ENCODE measurements at places on chromosomes 7 and 10.

GRCh38 chr10:8581521-8582225, 527.2 kb downstream of the GATA3 start:
- no peak for DNase-seq

DNA sequence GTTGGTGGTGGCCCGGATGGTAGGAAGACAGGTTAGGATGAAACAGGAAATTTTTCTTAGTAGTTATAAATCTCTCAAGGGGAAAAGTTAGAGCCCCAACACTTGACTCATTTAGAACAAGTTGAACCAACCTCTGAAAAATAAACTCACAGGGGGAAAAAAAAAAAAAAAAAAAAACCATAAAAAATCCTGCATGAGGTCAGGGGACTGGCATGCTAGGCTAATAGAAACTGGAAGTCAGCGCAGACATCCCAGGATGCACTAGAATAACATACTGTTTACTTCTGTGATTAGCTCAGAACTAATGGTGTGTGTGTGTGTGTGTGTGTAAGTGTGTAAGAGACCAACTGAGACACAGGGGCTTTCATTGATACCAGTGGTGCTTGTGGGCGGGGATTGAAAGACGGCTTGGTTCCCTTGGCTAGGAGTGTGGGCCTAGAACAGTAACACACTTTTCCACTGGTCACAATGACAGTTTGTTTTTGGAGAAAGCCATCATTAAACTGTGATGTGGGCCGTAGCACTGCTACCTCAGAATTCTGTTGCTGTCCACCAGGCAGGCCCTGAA, 491.6 kb upstream of the GALNT17 start:
- no peak for DNase-seq

DNA sequence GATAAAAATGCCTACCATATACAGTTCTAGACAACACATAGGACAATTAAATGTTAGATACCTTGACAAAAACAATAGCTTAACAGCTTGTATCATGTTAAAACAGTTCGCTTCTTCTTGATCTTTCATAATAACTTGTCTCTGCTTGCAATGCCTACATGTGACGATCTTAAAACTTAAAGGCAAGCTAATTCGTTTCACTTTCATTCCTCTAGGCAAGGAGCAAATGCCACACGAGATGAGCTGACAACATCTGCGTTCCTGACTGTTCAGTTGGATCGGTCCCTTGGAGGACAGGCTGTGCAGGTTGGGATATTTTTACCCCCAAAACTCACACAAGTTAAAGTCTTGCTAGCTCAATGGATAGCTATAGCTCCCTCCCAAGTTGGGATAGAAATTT, 51.6 kb upstream of the ARL4A start:
- DNase-seq: no peak

GRCh38 chr7:6155596-6155995, 116.8 kb downstream of the CYTH3 start:
- DNase-seq: no peak

- no peak for DNase-seq
Observed at GRCh38 chr10:117463545-117463920, 79.0 kb upstream of the EMX2 start.

DNA sequence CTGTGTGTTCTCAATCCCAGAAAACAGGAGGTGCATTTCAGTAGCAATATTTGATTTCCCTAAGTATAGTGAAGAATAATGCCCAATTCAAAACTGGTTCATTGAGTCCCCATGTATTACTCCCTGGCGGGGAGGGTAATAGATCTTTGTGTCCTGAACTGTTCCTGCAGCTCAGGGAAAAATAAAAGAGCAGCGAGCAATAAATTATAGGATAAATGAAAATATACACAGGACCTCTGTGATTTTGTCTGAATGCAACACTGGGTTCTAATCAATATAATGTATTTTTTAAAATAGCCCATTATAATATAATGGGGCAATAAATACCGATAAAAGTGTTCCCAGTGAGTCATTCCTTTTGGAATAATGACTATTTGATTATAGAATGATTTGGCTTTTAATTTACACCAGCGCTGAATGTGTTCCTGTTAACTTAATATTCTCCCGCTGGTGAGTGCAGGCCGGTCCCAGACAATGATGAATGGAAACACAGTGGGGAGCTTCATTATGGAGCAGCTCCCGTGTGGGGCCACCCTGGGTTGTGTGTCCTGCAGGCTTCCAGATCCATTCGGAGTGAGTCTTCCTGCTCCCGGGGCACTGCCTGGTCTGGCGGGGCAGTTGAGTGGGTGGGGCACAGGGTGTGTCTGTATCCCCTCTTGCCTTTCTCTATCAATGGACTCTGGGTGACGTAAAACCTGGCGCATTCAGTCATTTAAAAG, 263.1 kb downstream of the ACTR3B start:
- DNase-seq: no peak

- DNase-seq: no peak
Observed at GRCh38 chr10:24150853-24151252, 58.1 kb upstream of the KIAA1217 start.

- no peak for DNase-seq
Observed at GRCh38 chr7:44454348-44454747, 36.1 kb downstream of the NUDCD3 start.

DNA sequence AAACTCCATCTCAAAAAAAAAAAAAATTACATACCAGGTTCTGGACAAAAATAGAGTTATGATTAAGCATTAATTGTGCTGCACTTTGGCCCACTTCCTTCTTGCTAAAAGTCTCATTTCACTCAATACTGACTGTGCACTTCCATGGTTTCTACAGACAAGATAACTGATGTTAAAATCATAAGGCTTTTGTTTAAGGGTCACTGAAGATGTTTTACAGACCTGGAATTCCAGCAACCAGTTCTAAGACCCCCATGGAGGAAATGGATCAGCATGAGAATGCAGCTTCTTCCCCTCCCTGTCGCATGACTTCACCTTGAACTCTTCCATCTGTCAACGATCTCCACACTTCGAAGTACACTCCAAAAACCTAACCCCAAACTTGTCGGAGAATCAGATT, 1191.8 kb upstream of the AUTS2 start:
- no peak for DNase-seq

- DNase-seq: no peak
Observed at GRCh38 chr7:147859033-147859432, 731.5 kb upstream of the C7orf33 start.

- no peak for DNase-seq
Observed at GRCh38 chr7:124764847-124765400, 668 bp downstream of the GPR37 start.

- DNase-seq: no peak
Observed at GRCh38 chr10:105187243-105187642, 546.2 kb downstream of the SORCS3 start.

GRCh38 chr7:120089968-120090367, 183.0 kb upstream of the KCND2 start:
- DNase-seq: no peak

- DNase-seq: no peak
Observed at GRCh38 chr7:113015034-113015645, 71.5 kb downstream of the GPR85 start.

DNA sequence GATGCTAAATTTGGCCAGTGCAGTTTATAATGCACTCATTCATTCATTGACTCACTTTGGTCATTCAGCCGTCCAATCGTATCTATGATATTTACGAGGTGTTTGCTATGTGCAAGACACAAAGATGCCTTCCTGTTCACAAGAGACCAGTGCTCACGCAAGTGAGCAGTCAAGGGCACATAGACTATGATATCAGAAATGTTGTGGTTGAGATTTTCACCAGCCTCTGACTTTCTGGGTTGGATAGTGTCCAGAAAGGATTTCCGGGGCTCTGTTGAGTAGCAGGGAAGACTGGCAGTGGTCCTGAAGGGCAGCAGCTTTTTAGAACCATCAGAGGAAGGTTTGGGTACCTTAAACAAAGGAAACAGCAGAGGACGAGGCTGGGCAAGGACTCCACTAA, 191.8 kb downstream of the GALNT17 start:
- no peak for DNase-seq

DNA sequence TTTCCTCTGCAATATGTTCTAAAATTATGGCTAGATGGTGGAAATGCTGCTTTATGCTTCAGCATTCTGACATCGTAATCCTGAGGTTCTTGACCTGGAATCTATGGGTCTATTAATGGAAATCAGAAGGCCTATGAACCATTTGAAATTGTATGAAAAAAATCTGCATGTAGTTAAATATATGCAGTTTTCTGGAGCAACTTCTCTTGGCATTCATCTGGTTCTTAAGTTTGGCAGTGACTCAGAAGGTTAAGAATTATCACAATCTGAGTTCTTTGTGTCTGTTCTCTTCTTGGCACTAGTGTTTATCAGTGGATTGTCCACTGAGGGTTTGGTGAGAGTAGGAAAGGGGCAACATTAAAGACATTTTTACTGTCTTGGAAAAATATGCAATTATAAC, 71.1 kb upstream of the FZD1 start:
- DNase-seq: no peak

DNA sequence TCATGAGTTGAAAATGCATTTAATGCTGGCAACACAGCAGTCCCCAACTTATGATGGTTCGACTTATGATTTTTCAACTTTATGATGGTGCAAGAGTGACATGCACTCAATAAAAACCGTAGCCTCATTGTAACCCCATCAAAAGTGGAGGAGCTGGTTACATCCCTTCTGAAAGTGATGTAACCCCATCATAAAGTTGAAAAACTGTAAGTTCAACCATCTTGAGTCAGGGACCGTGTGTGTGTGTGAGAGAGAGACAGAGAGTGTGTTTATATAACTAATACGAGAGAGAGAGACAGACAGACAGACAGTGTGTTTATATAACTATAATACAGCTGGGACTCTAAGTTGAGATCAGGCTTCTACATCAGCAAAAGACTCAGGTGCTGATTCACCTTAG, 21.0 kb downstream of the ANXA11 start:
- no peak for DNase-seq

- no peak for DNase-seq
Observed at GRCh38 chr10:24981161-24981710, 28.8 kb upstream of the PRTFDC1 start.

DNA sequence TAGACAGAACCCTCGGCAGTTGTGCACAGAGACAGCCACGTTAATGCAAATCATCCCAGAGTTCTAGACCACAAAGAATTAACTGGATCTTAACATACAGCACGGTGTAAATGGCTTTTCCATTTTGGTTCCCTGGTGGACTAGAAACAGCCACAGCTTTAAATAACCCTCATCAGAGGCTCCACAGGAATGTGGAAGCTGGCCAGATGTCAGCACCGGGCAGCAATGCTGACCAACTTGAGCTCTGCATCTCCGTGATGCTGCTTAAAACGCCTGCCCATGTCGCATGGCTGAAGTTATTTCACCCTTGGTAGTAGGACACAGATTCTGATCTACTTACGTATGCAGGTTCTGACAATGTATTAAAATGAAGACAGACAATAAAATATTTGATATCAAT, 24.5 kb downstream of the RSU1 start:
- no peak for DNase-seq

GRCh38 chr7:121376979-121377378, 19.1 kb downstream of the FAM3C start:
- DNase-seq: no peak

GRCh38 chr7:85396676-85397075, 209.8 kb upstream of the SEMA3D start:
- no peak for DNase-seq

DNA sequence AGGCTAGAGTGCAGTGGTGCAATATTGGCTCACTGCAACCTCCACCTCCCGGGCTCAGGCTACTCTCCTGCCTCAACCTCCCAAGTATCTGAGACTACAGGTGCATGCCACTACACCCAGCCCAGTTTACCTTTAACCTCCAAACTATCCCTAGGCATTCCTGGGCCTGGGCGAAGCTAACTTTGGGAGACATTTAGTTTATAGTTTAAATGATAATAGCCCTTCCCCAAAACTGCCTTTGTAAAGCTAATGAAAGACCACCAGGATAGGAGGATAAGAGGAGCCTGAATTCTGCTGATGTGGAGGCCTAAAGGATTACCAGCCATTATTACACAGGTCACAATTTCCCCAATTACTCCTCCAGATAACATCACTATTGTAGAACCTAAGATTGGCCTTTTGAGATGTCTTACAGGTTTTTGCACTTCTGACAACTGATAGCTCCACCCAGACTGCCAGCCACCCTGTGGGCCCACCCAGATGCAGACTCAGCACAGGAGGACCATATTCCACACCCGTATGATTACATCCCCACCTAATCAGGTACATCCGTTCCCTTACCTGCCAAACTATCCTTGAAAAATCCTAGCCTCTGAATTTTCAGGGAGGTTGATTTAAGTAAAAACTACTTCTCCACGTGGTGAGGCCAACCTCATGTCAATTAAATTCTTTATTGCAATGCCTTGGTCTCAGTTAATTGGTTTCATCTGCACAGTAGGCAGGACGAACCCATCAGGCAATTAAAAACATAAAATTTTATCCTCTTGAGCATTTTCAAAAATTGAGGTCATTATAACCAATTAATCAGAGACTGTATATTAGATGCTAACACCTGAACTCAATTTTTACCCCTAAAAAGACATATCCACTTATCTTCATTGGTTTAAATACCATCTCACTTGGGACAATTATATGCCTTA, 62.3 kb upstream of the TMEM254 start:
- no peak for DNase-seq

DNA sequence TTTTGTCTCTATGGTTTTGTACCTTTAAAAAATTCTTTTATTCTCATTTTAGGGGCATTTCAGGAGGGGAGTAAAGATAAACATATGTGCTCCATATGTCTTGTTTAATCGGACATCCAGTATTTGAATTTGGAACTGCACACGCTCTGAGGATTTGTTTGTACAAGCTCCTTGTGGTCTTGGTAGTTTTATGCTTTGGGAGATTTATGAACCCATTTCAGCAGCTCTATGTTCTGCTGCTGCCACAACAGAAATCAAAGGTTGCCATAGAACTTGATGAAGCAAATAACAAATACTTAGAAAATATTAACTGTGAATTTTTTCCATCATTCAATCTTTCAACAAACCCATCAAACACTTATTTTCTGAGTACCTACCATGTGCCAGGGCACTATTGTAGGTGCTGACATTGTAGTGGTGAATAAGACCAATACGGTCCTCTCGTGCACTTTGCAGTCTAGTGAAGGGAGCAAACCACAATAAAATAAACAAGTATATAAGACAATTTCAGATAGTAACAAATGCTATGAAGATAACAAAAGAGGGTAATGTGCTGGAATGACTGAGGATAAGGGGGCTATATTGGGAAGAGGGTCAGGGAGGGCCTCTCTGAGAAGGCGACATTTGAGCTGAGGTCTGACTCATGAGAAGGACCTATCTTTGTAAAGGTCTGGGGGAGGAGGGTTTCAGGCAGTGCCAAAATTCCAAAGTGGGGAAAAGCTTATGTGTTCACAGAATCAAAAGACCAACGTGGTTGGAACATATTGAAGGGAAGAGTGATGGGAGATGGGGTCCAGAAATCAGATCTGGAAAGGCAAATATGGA, 30.4 kb downstream of the MYPN start:
- no peak for DNase-seq

GRCh38 chr10:74400186-74400585, 249.2 kb downstream of the ADK start:
- DNase-seq: no peak
